ENCODE measurements at places on chromosomes 1 and 21.

DNA sequence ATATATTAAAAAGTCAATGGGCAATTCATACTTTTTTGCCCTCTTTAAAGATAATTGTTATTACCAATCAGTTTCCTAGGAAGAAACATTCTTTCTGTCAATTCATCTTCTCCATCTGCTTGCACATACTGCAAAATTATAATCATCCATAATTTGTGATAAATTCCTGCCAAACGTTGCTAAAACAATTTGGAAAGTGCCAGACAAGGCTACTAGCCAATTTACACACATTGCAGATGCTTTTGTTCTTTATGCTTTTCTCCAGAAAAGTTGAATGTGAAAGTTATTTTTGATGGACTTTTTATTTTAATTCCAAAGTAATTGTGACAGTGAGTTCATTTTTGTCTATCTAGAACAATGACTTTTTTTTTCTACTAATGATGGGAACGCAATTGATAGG lies 992.8 kb upstream of the ADGRL2 start:
- no peak for DNase-seq

DNA sequence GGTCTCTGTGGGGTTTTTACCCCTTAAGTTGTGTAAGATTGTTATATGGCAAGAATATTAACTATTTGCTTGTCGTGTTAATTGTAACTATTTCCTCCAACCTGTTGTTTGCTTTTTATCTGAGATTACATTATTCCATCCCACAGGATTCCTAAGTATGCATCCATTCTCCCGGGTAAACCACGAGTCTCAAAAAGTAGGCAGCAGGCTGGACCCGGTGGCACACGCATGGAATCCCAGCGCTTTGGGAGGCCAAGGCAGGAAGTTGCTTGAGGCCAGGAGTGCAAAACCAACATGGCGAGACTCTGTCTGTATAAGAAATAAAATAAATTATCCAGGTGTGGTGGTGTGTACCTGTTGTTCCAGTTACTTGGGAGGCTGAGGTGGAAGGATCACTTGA lies 12.6 kb upstream of the RSPO1 start:
- DNase-seq: no peak

- no peak for DNase-seq
These were observed 19.6 kb upstream of the DHCR24 start for GRCh38 chr1:54906586-54906985.

DNA sequence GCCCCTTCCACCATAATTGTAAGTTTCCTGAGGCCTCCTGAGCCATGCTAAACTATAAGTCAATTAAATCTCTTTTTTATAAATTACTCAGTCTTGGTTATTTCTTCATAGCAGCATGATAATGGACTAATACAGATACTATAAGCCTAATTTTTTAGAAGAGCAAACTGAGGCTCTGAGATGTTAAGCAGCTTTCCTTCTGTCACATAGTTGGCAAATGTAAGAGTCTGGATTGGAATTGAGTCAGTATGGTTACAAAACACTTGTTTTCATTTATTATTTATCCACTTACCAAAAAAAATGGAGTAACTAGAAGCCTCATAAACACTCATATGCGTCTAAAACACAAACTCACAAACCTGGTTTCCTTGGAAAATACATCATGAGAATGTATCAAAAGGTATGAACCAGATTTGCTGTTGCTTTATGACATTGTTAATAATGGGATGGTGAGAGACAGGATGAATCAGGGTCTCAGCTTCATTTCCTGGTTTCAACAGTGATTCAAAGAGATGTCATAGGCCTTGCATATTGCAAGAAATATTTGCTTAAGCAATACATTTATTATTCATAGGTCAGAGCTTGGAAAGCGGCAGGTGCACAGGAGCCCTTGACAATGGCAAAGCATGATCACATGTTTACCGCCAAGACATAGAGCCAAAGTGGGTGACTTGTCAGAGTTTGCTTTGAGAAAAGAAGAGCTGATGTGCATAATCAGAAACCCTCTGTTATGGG lies 221.5 kb downstream of the GRIK1 start:
- no peak for DNase-seq

GRCh38 chr1:40308036-40308727 lies 8.9 kb downstream of the COL9A2 start:
- no peak for DNase-seq

- no peak for DNase-seq
These were observed 38.2 kb downstream of the CD46 start for GRCh38 chr1:207789792-207790787.

GRCh38 chr1:41774471-41774990 lies 144.2 kb downstream of the HIVEP3 start:
- DNase-seq: no peak

- no peak for DNase-seq
These were observed 6.0 kb downstream of the TFF1 start for GRCh38 chr21:42360317-42360716.

GRCh38 chr1:224700918-224701531 lies 84.9 kb downstream of the CNIH3 start:
- DNase-seq: no peak

DNA sequence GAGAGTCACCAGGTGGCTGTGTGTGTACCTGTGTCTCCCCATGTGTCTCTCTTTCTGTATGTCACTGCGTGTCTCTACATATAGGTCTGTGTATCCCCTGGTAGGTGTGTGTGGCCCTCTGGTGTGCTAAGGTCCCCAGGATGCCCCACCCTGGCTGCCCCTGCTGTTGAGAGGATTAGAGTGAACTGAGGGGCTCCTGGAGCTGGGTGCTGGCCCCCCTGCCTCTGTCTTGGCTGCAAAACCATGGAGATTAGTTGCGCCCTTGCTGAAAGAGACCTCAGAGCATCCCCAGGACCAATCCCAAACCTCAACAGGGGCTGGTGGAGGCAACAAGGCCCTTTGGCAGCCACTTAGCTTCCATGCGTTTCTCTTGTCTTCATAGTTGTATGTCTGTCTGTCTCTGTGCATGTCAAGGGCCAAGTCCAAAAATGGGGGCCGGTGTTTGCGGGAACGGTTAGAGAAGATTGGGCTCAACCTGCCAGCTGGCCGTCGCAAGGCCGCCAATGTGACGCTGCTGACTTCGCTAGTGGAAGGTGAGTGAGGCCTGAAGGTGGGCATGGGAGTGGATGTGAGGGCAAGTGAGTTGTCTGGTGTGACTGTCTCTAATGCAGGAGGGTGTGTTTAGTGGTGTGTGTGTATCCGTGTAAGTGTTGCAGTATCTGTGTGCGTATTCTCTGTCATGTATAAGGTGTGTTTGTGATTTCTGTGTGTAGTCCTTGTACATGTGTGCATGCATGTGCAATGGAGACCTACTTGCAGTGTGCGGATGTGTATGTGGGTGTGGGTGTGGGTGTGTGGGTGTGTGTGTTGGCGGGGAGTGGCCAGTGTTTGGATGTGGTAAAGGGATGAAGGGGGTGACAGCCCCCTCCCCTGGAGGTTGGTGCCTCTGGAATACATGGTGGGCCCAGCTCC lies 16.7 kb downstream of the TFAP2E start:
- DNase-seq: no peak

DNA sequence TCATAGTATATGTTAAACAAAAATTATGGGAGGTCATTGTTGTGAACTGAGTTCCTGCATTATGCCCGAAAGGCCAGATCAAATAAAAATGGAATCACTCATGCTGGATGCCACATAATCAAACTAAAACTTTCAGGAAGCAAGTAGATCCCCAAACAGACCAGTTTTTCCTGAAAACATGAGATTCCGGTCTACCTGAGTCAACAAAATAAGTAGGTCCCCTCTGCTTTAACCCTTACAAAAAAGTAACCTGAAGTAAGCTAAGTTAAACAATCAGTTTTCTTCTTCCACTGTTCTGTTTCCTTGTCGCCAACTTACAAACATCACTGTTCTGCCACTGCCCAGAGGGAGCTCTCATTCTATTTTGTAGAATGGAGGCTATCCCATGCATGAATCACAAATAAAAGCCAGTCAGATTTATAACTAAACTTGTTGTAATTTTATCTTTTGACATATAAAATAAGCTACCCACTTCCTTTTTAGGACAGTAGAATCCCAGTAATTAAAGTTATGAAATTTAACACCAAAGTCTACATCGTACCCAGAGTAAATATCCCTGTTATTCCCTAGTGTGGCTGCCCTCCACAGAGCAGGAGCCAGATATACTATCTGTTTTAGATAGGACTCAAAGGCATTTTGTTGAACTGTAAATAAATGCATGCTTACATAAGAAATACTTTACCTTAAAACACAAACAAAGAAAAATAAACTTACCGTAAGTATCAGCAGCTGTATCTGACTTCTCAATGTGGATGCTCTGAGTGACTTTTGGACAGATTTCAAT lies 149.4 kb downstream of the TIAM1 start:
- no peak for DNase-seq

DNA sequence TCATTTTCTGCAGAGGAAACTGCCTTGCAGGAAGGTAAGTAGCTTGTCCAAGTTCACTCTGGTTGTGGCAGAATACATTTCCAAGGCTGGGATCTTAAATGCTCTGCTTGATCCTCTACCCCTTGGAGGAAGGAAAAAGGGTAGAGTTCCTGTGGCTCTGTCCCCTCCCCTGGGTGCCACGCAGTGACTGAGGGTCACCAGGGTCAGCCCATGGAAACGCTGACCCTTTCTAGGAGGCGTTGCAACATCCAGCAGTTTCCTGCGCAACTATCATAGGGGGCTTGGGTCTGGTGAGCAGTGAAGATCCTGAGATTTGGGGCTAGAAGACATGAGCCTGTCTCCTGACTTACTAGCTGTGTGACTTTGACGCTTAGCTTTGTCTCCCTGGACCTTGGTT lies 29.4 kb upstream of the EPS8L3 start:
- DNase-seq: no peak

GRCh38 chr1:14976256-14976655 lies 177.3 kb upstream of the TMEM51 start:
- no peak for DNase-seq

- DNase-seq: no peak
These were observed 41.9 kb downstream of the SYDE2 start for GRCh38 chr1:85158910-85159309.

DNA sequence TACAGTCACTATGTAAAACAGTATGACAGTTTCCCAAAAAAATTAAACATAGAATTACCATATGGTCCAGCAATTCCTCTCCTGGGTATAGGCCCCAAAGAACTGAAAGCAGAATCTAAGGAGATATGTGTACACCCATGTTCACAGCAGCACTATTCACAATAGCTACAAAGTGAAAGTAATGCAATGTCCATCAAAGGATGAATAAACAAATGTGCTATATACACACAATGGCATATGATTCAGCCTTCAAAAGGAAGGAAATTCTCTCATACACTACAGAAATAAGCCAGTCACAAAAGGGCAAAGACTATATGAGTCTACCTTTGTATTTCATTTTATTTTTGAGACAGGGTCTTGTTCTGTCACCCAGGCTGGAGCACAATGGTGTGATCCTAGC lies 120.4 kb downstream of the TOMM20 start:
- DNase-seq: no peak

DNA sequence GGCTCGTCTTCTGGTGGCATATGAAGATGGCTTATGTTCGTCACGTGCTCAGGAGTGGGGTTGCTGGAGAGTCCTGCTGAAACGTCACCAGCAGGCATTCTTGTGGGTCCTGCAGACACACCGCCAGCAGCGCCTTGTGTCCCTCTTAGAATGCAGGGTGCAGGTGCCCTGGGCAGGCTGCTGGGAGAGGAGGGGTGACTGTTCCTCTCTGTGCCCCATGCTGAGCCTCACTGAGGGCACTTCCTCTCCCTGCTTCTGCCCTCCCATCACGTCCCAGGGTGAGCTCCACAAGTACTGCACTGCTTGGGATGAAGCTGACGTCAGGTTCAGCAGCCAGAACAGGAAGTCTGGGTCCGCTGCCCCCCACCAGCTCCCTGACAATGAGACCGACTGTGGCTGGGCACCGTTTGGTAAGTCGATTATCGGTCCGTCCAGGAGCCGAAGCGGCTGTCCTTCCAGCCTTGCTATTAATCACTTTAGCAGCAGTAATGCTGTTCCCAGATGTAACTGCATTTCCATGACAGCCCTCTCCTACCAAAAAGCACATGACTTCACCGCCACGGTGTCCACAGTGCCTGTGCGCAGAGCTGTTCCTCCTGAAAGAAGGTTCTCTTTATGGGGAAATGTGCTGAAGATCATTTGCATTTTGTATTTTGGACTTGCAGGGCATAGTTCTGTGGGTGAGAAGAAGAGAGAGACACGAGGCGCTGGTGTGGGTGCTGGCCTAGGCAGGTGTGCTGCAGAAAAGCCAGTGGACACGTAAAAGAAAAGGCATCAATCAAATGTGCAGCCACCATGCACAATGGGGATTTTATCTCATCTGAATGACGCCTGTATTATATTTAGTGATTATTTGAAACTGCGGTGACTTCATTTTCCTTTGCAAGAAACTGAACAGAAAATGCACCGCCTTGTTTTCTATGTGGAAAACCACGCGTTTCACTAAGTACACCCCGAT lies 21.0 kb downstream of the SLC37A1 start:
- no peak for DNase-seq

DNA sequence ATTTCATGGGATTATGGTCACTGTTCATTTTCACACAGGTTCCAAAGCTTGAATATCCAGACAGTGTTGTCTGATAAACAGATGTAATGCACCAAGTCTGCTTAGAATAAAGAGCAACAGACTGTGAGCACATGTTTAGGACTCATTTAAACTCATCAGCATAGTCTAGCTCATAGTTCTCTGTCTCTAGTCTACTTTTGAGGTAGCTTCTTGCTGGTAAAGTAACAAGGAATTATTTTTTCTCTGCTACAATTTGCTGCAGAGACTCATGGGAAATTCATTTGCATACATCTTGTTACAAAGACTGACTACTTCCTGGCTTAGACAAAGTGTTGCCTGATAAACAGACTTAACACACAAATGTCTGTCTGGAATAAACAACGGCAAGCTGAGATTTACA lies 187.2 kb downstream of the NFIA start:
- no peak for DNase-seq

DNA sequence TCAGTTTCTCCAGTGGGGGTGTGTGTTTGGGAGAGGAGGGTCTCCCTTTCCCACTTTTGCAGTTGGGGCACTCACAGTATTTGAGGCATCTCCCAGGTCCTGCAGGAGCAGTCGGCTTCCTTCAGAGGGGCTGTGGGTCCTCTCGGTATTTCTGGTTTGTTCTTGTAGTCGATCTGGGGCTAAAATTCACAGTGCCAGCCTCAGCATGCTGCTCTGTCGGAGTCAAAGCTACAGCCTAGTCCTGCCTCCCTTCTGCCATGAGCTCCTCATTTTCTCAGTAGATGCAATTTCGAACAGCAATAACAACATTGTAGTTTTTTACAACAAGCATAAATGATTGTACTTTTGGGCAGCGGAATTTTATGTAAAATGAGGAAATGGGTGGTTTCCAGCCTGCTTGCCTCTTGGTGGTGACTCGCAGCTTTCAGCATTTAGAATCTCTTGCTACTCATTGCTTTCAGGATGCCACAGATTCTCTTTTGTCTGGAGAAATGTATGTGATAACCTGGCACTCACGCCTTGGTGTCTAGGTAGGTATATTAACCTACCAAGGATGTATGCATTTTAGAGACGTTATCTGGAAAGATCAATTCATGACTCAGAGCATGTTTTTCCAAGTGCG lies 82.4 kb upstream of the C21orf91 start:
- DNase-seq: no peak

DNA sequence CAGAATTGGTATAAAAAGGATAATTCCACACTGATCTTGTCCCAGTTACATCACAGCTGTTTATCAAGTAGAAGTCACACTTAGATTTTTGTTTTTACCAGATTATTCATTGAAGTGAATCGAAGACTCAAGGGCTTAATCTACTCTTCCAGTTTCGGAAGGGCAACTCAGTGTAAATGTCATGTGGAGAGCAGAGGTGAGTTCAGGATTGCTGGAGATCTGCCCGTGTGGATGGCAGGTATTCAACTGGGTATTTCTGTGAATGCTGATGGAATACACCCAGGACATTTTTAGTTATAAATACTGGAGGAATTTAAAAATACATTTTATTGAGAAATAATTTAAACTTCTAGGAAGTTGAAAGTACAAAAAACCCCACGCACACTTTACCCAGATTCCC lies 19.4 kb downstream of the CC2D1B start:
- no peak for DNase-seq

Measured in AG09309 (cell line).